ENCODE measurements at places on chromosomes 4 and X.

- no peak for DNase-seq
Measured at GRCh38 chrX:68908071-68908470, 79.2 kb downstream of the EFNB1 start.

- no peak for DNase-seq
Measured at GRCh38 chr4:105025263-105026017, 121.2 kb upstream of the TET2 start.

GRCh38 chrX:133852401-133852800 is 133.0 kb downstream of the GPC3 start:
- DNase-seq, result no peak

DNA sequence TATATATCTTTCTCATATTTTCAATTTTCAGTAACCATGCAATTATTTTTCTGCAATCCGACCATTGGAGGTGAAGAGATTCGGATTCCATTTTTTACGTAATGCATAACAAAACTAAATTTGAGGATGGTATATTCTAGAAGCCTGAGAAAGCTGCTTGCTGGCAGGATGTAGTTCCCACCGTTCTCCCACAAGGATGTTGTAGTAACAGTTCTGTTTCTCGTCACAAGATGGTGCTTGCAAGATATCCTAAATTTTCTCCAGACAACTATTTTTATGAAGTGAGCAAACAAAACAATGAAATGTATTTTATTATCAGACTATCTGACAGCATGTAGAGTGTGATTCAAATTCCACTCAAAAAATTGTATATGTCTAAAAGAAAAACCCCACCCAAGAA is 10.7 kb downstream of the PWWP3B start:
- DNase-seq, result no peak

DNA sequence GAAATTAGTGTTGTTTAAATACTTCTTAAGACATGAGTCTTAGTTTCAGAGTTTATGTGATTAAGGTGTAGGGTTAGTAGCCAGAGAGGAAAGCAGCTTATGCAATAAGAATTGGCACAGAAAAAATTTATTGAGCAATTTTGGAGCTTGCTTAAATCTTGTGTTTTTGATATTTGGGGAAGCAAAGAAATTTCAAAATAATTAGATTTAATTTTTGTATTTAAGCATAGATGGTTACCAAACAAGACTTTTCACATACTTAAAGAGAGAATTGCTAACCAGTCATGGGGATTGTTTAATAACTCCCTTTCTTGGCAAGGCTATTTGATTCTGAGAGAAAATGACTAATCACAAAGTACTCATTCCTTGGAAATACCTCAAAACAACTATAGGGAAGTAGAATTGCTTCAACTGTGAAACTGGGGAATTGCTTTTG is 202.0 kb upstream of the GRID2 start:
- DNase-seq, result peak; percentile 42

Measured in A172 (cell line).